ENCODE measurements at places on chromosomes 2 and 18.

DNA sequence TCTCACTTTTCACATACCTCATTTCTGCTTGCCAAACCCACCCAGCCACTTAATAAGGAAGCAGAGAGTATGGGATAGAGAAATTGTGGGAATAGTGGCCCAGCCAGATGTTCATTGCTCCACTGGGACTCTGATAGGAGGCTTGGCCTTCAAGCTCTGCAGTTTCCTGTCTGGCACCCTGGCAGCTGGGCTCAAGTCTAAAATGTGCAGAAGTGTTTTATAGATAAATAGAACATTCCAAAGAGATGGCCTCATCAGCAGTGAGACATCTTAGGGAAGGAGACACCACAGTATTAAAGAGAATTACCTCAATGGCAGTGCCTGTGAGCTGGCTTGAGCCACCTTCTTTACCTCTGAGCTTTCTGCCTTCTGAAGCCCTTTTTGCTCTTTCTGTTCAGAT lies 24.7 kb downstream of the COPS7B start:
- DNase-seq: peak; percentile 4

DNA sequence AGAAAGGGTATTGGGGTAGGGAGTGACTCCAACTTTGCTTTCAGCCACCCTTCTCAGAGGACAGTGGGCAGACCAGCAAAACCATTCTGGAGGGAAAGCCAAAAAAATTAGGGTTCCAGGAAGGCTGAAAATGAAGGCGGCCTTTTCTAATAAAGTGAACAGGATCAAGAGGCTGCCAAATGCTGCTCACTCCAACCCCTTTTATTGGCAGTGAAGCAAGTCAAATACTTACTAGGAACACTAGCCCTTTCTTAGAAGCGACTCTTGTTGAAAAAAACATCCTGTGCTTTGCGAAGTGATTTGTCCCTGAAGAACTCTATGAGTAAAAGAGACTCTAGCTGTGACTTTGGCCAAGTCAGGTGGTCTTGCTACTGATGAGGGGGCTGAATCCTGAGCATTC lies 83.6 kb upstream of the CYP1B1 start:
- no peak for DNase-seq

GRCh38 chr2:196431957-196432356 lies 207.6 kb upstream of the CCDC150 start:
- DNase-seq: no peak

DNA sequence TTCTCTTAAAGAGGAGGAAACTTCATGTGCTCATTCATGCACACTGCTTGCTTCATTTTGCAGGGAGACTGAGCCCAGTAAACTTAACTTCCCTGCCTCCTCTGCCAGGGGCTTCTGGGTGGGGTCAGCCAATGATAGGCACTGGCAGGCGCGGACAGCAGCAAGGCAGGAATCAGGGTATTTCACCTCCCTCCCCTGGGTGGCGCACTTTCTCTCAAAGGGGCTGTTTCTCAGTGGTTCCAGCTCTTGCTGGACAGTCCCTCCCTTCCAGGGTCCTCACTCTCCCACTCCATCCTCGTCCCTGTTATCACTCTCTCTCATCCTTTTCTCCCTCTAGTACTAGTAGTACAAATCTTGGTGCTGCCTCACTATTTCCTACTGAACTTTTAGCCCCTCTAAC lies 320.5 kb upstream of the ZNF521 start:
- no peak for DNase-seq
